ENCODE measurements at places on chromosomes 1 and 21.

- DNase-seq, result no peak
Measured at GRCh38 chr1:119794876-119795240, 16.4 kb downstream of the REG4 start.

DNA sequence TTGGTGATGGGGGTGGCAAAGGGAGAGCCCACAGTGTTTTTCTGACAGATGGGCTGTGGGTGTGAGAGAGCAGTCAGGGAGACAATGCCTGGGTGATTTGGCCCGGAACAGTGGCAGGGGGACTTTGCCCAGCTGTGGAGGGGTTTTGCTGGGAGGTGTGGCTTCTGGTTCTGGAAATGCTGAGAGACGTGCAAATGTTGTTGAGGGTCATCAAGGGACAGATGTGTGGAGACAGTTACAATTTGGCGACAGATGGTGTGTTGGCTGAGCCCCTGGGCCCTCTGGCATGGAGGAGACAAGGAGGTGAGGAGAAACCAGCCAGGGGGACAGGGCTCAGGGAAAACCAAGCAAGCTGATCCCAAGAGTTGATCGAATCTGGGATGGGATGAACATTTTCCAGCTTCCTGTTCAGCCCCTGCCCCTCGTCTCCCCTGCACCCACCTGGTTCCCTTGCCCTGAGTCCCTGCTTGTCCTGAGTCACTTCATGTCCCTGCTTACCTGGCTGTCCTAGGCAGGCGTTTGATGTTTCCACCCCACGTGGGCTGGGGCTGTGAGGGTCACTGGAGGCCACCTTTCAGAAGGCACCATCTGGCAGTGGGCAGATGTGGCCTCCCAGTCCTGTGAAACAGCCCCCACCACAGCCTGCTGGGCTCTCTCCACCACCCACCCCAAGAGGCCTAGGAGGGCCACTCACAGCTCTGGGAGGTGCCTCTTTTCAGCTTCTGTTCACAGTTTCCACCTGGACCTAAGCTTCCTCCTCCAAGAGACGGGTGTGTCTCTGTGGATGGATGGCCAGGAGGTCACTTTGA, 15.8 kb upstream of the ZNF678 start:
- DNase-seq, result no peak

DNA sequence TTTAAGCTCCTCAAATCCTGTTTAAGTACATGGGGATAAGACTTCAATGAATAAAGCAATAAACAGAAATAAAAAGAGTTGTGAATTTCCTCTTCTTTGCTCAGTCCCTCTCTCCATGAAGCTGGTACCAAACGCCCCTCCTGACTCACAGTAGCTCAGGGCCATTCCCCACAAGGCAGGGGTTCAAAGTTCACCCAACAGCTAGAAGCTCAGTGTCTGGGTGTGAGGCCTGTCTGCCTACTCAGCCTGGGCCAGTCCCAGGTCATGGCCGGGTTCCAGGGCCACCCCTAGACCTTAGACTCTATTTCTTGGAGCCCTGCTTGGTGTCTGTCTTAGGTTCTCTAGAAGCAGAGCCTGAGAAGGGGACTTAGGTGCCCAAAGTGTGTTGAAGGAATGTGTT, 251.5 kb downstream of the GRIK3 start:
- DNase-seq, result no peak

DNA sequence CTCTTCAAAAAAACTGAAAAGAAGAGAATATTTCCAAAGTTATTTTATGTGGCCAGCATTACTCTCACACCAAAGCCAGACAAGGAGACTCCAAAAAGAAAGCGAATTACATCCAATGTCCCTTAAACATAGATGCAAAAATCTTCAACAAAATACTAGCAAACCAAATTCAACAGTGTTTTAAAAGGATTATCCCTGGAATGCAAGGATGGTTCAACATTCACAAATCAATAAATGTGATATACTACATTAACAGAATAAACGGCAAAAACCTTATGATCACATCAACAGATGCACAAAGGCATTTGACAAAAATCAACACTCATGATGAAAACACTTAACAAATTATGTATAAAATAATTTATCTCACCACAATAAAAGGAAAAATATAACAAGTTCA, 207.8 kb downstream of the DENND1B start:
- DNase-seq, result no peak

DNA sequence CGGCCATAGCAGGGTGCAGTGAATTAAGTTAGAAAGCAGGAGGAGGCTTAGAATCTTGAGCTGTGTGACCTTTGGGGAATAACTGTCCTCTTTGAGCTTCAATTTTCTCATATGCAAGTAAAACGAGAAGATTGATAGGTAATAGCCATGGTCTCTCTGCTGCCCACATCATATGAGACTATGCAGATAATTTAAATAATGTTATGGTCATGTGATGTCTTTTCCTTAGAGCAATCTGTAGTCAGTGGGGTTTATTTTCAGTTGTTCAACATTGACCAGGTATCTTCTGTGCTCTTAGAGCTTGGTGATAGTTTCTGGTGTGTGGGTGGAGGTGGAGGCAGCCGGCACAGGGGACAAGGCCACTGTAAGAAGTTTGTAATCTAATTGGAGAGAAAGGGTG, 537.1 kb downstream of the KIF26B start:
- DNase-seq, result no peak

- DNase-seq, result no peak
Measured at GRCh38 chr1:112493351-112493750, 15.4 kb upstream of the WNT2B start.
